Kidney tubule cell (primary cell): ENCODE measurements at places on chromosomes 3 and 15.
A peak's percentile ranks its signal among the peaks of the same experiment; 100 is the strongest.

GRCh38 chr3:184791171-184791570 is 20.8 kb upstream of the VPS8 start:
- DNase-seq, result no peak

DNA sequence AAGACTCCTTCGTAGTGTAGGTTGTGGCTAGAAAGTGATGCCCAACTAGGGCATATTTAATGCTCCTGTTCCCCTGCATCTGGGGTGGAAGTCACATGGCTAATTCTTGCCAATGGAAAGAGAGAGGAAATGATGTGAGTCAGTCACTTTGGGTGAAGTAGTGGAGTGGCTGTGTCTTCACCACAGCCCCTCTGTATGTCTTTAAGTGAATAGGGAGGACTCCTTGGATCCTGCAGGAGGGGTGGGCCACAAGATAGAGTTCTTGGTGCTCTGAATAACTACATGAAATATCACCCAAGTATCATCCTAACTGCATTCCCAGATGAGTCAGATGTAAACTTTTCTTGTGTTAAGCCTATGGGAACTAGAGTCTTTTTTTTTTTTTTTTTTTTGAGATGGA is 17.8 kb upstream of the MB21D2 start:
- no peak for DNase-seq

DNA sequence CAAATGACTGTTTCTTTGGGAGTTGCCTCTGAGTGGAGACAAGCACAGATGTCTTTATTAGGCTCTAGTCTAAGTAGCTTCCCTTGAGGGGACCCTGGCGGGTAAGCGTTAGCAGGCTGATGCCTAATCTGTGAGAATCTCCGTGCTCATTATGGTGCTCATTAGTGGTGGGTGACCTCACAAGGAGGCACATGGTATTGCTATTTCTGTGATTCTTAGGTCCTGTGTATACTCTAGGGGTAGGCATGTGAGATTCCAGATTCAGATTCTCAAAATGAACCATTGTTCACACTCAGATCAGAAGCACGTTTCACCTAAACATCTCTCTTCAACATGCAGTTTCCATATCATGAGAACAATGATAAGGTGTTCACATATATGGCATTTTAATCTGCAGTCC is 809.7 kb downstream of the NR2F2 start:
- DNase-seq, result no peak

DNA sequence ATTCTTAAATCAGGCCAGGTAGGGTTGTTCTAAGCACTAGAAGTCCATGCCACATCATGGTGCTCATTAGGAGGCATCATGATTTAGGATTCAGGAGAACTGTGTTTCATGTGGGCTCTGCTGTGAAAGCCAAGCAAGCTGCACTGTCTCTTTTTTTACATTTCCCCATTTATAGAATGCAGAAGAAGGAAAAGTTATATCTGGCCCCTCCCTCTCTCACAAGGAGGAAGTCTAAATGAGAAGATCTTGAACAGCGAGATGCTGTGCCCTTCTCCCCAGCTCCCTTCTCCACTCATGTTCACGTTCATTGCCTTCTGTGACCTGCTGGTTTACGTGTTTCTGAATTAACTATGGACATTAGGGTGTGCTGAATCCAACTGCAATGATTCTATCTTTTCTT is 178.5 kb upstream of the RASGRP1 start:
- DNase-seq, result no peak

GRCh38 chr3:89105503-89105902 is 1.9 kb upstream of the EPHA3 start:
- DNase-seq, result no peak

DNA sequence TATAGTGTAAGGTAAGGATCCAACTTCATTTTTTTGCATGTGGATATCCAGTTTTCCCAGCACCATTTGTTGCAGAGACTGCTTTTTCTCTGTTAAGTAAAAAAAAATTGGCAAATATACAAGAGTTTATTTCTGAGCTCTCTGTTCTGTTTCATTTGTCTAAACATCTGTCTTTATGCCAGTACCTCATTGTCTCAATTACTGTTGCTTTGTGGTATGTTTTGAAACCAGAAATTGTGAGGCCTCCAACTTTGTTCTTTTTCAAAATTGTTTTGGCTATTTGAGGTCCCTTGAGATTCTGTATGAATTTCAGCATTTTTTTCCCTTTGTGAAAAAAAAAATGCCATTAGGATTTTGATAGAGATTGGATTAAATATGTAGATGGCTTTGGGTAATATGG is 150.5 kb downstream of the MINAR1 start:
- no peak for DNase-seq

DNA sequence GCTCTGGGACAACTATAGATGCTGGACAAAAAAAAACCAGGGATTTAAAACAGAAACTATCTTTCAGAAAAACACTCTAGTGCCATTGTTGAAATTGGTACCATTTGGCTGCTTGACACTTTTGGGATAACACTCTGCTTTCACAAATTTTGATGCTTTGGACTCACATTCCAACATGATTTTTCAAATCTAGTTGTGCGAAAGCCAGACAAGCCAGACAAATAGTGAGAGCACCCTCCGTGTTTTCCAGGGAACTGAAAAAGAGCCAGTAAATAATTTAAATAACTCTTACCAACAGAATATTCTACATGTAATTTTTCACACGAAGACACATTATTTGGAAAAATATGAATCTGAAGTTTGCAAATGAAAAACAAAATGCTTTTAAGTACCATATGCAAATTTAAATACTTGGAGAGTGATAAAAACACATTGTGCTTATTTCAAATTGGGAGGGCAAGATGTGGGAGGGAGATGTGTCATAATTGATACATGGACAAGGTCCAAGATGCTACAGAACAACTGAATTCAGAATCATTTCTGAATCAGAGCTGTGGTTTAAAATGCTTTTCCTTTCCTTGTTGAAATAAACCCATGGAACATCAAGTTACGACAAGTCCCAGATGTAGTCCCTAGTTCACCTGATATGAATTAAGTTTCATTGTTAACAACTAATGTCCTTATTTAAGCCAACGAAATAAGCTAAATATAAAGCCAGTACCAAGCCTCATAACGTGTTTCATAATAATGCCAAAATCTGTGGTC is 144.2 kb upstream of the SOX2 start:
- no peak for DNase-seq

GRCh38 chr3:119873646-119874045 is 91.7 kb downstream of the NR1I2 start:
- DNase-seq, result no peak

- no peak for DNase-seq
These were observed 4.6 kb downstream of the OR5K3 start for GRCh38 chr3:98395101-98395500.

DNA sequence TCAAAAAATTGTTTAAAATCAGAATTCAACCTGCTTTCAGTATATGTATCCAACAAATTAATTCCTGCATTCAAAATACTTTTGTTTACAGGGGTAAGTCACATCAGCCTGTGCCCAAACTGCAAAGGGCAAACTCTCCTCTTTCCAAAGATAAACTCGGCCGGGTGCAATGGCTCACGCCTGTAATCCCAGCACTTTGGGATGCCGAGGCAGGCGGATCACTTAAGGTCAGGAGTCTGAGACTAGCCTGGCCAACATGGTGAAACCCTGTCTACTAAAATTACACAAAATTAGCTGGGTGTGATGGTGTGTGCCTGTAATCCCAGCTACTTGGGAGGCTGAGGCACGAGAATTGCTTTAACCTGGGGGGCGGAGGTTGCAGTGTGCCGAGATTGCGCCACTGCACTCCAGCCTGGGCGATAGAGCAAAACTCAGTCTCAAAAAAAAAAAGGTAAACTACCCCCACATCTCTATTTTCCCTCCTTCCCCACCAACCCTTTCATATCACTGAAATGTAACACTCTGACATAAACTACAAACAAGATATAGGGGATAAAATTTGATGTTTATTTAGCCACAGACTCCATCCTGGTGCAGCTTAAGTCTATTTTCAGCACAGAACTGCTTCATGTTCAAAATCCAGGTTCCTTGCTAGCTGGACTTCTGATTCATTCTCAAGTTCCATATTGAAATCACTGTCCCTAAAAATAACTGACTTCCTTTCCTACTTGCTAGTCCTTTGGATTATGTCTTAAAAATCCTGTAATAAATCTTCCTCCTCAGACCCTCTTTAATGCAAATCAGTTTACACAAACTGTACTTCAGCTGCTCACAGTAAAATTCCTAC is 15.4 kb downstream of the UBP1 start:
- DNase-seq, result no peak

DNA sequence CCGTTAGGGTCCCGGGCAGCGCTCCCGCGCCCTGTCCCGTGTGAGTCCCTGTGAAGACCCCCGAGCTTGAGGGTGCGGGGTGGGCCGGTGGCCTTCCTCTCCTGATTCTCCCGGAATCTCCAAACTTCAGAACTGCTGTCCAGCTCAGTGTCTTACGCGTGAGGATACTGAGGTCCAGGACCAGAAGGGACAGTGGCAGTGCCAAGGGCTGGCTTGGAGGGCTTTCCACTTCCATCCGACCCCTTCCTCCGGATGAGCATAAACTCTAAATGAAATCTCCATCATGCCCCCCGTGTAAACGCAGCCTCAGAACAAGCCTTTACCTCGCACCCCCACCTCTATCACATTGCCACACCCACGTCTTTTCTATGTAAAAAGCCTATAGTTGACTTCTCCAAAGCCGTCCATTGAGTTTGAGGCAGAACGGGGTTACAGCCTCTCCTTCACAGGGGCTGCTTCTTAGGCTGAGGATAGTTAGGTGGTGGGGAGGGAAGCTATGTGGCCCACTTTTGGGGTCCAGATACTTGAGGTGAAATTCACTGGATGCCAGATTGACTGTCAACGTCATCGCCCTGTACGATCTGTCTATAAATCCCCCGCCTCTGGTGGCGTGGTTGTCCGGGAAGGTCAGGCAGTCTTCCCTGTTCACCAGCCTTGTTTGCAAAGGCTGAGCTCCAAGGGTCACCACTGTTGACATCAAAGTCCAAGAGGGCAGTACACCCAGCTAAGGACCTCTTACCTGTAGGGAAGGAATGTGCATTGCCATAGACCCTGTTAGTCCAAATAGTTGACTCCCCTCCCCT is 1.1 kb downstream of the EDEM1 start:
- DNase-seq, result peak; percentile 44

- peak; percentile 42 for DNase-seq
These were observed 2.3 kb upstream of the TMEM266 start for GRCh38 chr15:76057332-76058000.

GRCh38 chr15:38535491-38536200 is 29.0 kb downstream of the RASGRP1 start:
- peak; percentile 67 for DNase-seq

DNA sequence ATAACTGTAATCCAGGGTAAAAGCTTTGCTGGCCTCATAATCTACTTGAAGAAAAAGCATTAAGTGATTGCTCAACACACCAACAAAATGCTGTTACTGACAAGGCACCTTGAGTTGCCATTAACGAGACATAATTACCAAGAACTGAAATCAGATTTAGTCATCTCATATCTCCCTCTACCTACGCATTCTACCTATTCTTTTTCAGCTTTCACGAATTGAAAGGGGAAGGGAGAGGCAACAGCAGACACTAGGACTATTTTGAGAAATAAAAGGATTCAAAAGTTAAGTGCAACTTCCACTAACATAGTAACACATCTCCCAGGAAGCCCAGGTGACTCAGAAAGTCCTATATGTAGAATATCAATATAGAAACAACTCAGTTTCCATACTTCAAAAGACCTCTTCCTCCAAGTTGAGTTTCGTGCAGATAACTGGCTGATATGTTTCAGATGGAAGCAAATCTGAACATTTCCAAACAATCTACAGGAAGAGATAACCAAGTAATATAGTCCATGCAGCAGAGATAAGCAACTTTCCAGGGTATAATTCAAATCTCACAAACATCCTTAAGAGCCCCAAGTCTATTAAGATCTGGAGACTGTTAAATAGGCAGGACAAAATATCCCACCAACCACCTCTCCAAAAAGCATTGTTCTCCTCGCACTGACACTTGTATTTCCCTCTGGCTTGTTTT is 1.9 kb downstream of the OSBPL10 start:
- no peak for DNase-seq

DNA sequence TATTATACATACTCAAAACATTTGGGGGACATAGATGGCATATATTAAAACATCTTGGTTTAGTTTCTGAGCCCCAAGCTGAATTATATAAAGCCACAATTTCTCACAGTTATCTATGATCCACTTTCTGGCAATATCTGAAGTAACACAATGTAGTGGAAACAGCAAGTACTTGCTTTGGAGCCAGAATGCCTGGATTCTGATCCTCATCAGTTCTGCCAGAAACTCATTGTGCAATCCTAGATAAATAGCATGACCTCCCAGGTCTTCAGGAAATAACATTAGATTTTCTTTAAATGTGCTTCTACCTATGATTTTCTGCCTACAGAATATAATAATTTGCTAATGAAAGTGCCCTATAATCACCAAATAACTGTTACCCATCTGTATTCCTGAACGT is 544.9 kb downstream of the NAALADL2 start:
- DNase-seq, result no peak

DNA sequence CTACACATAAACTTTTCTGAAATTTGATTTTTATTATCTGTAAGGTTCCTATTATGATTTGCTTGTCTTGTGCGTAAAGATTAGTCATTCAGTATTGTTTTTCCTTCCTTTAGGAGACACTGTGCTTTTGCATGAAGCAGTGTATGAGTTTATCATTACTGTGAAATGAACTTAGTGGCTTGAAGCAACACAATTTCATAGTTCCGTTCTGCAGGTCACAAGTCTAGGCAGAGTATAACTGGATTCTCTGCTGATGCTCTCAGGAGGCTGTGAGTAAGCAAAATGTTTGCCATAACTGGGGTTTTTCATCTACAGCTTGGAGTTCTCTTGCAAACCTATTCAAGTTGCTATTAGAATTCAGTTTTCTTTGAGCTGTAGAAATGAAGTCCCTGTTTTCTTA is 1136.1 kb downstream of the OTOL1 start:
- DNase-seq, result no peak

DNA sequence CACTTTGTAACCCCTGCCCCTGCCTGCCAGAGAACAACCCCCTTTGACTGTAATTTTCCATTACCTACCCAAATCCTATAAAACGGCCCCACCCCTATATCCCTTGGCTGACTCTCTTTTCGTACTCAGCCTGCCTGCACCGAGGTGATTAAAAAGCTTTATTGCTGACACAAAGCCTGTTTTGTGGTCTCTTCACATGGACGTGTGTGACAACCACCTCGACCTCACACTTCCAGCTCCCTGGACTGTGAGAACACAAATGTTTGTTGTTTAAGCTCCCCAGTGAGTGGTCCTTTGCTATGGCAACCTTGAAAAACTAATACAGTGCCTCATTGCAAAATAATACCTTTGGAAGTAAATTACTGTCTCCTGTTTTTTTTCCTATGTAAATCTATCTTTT is 299.2 kb upstream of the POU1F1 start:
- no peak for DNase-seq
